RPMI8226 (cell line): ENCODE measurements at places on chromosomes 1 and 21.

DNA sequence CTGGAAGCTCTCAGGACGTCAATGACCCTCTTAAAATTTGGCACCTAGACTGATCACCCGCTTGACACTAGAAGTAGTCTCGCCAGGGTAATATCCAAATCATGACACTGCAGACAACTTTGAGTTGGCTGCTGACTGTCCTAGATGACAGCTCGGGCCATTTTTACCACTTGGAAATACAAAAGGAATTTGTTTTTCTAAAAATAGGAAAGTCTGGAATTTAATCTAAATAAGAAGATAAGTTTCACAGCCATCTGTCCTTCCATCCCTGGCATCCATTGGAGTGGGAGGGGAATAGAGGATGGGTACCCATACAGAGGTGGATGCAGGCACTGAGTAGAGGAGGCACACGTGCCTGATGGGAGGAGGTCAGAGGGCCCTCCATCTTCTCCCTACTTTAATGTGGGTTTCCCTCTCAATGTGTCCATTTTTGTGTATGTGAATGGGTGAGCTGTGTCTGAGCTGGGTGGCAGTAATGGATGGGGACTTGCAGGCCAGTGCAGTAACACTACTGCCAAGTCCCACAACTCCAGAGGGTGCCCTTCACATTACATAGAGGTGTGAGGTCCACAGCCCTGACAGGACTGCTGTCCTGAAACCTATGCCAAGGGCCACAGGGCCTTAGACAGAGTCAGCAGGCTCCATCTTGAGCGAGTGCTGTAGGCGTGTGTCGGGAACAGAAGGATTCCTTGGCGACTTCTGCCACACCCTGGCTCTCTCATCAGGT is 104.8 kb upstream of the IPO9 start:
- DNase-seq = no peak

DNA sequence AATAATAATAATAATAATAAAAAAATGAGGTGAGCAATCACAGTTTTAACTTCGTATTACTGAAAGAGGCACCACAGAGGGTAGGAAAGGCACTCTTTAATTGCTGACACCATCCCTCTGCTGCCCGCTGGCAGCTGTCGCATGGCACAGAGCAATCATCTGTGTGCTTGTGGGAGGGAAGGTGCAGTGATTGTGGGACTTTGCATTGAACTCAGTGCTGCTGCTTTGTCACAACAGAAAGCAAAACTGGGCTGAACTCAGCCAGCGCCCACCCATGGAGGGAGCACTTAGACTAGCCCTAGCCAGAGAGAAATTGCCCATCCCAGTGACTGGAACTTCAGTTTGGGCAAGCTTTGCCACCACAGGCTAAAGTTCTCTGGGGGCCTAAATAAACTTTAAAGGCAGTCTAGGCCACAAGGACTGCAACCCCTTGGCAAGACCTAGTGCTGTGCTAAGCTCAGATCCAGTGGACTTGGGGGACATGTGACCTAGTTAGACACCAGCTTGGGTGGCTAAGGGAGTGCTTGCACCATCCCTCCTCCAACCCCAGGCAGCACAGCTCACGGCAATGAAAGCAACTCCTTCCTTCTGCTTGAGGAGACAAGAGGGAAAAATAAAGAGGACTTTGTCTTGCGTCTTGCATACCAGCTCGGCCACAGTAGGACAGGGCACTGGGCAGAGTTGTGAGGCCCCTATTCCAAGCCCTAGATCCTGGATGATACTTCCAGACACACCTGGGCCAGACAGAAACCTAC is 59.3 kb downstream of the WDR4 start:
- no peak for DNase-seq

GRCh38 chr1:207807690-207808321 is 56.0 kb downstream of the CD46 start:
- DNase-seq = peak; percentile 13

DNA sequence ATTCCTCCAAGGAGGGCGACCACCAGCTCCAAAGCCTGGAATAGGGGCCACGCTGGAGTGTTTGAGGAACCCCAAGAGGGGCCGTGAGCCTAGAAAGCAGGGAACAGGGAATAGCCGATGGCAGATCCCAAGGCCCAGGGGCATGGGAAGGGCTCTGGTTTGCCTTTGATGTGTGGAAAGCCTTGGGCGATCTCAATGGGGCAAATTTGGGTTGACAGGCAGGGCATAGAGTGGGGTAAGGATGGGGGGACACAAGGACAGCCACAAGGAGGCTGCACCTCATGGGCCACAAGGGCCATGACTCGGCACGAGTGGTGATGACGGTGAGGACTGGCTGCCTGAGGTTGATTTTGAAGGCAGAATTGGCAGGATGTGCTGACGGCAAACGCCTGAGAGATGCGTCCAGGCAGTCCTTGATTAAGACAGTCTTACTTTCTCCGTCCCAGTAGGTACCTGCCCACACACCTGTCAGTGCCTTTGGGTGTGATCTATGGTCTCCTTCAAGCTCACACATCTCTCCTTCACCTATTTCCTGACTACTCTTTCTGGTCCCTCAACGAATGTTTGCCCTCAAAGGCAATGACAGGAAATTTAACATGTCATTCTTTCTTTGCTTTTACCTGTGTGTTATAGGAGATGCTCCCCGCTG is 2.0 kb upstream of the TMPRSS3 start:
- no peak for DNase-seq

- DNase-seq = no peak
Measured at GRCh38 chr1:175774921-175775320, 31.5 kb upstream of the TNR start.

DNA sequence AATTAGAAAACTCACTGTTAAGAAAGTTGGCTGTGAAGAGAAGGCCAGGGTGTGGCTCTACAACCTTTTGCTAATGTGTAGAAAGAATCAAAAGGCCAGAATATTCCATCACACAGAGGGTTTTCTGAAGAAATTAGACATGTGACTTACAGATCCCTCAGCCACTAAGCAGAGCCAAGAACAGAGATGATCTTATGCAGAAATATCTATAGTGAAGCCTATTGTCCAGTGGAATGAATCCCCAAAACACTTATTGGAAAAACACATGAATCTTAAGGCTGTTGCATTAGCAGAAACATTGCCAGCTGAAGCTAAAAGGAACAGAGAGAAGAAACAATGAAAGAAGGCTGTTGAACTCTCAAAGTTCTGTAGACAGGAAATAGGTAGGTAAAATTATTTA is 979.2 kb downstream of the MRPL39 start:
- no peak for DNase-seq

GRCh38 chr1:23029337-23029736 is 10.1 kb downstream of the KDM1A start:
- no peak for DNase-seq

GRCh38 chr1:46133181-46133658 is 791 bp upstream of the PIK3R3 start:
- DNase-seq = no peak

GRCh38 chr1:230077011-230077410 is 10.0 kb downstream of the GALNT2 start:
- no peak for DNase-seq

GRCh38 chr1:201774224-201774982 is 54.6 kb upstream of the IPO9 start:
- no peak for DNase-seq

- no peak for DNase-seq
Measured at GRCh38 chr1:23099171-23099536, 69.5 kb downstream of the LUZP1 start.

- no peak for DNase-seq
Measured at GRCh38 chr21:37026499-37026898, 20.0 kb downstream of the RIPPLY3 start.

DNA sequence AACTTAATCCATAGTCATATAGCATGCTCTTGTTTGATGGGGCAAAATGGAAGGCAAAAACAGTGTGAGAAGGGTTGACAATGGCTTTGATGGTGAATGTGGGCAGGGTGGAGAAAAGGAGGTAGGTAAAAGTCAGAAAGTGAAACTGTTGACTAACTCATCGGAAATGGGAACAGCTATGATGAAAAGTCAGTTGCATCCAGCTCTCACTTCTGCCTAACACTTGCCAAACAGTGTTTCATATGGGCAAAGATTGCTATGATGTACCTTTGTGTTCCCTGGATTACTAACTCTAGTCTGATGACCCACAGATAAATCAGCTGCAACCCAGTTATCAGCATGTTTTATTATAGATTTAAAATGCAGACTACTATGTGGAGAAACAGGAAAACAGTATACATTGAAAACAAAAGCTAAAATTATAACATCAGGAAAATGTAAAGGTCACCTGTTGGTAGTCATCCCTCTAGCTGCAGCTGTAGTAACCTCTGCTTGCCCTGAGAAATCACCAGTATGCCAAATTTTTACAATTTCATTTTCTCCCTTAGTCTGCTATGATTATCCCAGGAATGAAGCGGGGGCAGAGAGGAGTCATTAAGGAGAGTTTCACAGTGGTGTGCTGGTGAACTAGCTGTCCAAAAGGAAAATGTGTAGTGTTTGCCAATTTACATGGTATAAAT is 11.7 kb downstream of the TNFSF18 start:
- peak; percentile 47 for DNase-seq

- no peak for DNase-seq
Measured at GRCh38 chr1:229390130-229390529, 43.8 kb downstream of the ACTA1 start.

DNA sequence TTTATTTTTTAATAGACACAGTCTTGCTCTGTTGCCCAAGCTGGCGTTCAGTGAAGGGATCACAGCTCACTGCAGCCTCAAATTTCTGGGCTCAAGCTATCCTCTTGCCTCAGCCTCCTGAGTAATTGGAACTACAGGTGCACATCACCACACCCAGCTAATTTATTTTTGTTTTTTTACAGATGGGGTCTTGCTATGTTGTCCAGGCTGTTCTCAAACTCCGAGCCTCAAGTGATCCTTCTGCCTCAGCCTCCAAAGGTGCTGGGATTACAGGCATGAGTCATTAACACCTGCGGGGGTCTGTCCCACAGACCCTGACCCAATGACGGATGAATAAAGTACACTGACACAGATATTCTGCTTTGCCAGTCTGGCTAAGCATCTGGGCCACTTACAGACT is 33.6 kb upstream of the ZZZ3 start:
- DNase-seq = no peak

DNA sequence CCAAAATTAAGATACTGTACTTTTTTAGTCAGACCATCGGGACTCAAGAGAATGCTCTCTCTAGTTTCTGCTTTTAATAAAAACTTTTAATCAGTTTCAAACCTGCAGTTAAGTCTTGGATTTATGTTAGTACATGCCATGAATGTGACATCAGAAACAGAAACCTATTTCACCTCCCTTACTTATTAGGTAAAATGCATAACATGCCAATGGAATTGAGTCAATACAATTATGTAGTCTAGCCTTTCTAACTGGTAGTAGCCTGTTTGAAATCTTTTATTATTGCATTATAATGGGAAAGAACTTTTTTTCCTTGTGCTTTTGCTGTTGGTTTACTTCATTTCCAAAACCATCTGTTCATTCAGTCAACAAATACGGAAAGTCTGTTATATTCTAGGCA is 4.8 kb downstream of the PHACTR4 start:
- no peak for DNase-seq

DNA sequence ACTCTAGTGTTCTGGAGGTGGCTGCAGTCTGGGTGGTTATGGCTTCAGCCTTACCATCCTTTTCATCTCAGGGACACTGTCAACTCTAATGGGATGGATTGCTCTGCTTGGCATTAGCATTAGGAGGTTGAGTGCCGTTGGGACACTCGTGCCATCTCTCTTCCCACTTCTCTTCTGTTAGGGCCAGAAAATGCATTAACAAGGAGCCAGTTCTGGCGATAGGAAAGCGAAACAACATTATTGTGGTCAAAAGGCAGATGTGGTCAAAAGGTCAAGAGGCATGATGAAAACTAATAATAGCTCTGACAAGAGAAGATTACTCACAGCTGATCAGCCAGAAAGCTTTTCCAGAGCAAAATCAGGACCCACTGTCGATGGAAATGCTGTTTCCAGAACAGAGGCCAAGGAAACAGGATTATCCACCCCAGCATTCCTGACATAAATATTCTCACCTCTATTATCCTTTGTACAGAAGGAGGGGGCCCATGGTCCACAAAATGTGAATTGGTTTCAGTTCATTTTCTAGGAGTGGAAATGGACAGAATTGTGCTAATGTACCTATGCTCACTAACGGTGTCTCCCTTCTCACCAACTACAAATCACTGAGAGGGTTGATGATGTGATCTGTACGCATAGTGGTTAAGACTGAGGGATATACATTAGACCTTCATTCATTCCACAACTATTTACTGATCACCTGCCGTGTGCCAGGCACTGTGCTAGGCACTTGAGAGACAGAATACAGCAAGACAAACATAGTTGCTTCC is 72.0 kb downstream of the ST6GALNAC5 start:
- peak; percentile 53 for DNase-seq

DNA sequence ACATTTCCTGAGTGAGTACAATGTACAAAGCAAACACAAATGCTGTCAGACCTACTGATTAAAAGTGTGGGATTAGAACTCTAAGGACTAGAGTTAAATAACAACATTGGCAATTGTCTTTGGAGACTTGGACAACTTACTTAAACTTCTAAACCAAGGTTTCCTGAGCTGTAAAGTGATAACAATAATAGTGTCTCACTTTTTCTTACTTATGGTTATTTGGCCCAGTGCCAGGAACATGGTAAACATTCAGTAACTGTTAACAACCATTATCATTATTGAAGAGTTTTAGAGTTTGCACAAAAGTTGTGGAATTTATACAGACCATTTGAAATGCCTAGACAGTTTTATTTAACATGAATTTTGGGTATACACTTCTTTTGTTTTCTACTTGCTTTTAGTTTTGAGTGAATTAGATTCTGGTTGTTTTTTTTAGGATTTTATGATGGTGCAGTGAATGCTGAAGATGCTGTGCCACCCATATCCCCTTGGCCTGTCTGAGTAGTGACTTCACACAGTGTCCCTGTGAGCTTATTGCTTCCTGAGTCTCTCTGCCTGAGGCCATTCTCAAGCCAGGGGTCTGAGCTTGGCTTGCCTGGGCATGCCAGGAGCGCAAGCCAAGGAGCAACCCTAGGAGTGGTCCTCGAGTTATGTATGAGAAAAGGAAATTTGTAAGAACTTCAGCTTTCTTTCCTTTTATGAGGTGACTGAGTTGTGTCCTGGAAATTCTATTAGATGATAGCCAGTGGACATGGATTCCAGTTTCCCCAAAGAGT is 932.8 kb downstream of the TTLL7 start:
- no peak for DNase-seq

DNA sequence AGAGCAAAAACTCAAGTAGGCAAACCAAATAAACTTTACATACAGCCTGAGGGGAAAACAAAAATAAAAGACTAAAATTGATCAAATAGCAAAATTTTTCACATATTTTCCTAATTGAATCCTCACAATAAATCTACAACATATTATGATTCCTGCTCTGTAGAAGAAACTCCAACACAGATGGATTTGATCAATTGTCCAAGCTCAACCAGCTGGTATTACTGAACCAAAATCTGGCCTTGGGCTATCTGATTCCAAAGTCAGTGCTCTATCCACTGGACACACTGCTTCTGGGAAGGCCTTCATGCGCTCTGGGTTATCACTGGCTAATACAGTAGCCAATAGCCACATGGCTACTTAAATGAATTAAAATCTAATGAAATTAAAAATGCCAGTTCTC is 39.3 kb downstream of the PCNX2 start:
- DNase-seq = no peak

DNA sequence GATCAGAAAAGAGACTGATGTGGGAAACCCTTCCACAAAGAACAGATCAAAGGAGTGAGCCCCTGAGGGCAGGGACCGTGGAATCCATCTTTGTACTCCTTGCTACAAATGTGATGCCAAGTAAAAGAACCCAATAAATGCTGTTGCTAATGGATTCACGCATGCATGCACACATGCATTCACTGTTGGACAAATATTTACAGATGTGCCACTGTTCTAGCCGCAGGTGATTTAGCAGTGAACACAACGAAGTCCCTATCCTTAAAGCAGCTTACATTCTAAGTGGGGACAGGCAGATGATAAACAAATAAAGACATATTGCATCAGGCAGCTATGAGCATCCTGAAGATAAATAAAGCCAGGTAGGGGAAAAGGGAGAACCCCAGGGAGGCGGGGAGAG is 67.8 kb downstream of the ITPKB start:
- DNase-seq = no peak
